ENCODE measurements at places on chromosomes 4 and X.

DNA sequence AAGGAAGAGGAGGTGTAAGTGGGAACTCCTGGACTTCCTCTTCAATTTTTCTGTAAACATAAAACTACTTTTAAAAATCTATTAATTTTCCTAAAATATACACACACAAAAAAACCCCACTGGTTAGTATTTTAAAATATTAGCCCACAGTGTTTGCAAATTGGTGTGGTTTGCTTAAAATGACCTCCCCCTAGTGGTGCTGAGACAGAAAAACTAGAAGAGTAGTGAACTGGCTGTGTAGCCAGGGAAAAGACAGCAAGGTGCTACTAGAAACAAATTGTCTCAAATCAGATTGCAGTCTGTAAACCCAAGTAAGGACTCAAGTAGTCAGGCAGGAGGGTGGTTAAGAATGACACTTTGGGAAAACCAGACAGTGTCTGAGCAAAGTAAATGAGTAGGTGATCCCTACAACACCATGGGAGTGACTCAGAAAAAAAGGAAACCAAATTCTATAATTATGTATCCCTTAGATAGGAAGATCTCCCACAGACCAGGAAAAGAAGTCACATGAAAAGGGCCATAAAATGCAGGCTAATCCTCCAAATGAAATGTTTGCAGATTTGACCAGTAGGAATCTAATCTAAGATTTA lies 26.0 kb downstream of the AMTN start:
- peak; percentile 6 for DNase-seq

DNA sequence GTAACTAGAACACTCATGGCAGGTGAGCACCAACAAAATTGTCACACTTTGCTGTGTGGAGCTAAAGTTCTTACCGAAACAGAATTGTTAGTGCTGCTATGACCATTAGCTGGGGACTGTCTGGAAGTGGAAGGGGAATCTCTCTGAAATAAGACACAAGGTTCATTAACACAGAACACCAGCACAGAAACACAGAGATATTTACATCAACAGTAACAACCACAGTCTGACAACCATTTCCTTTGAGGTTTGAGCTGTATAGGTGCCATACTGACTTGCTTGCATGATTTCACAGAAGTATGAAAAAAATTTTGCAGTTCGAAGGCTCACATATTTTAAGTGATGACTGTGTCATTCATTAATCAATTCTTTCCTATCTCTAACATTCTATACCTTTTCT lies 109.8 kb downstream of the NYX start:
- DNase-seq = no peak

GRCh38 chr4:147580396-147580795 lies 36.8 kb upstream of the TMEM184C start:
- DNase-seq = no peak

DNA sequence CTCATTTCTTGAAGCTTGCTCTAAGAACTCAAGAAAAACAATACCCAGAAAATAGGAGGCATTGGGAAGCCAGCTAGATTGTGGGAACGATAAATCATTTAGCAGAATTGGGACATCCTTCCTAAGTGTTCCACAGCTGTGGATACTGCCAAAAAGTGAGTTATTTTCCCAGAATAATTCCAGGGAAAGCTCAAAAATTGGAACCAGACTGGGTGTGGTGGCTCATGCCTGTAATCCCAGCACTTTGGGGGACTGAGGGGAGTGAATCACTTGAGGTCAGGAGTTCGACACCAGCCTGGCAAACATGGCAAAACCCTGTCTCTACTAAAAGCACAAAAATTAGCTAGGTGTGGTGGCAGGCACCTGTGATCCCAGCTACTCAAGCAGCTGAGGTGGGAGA lies 68.2 kb upstream of the GK2 start:
- DNase-seq = no peak

- no peak for DNase-seq
These were observed 296.9 kb downstream of the GRID2 start for GRCh38 chr4:92600638-92601037.

DNA sequence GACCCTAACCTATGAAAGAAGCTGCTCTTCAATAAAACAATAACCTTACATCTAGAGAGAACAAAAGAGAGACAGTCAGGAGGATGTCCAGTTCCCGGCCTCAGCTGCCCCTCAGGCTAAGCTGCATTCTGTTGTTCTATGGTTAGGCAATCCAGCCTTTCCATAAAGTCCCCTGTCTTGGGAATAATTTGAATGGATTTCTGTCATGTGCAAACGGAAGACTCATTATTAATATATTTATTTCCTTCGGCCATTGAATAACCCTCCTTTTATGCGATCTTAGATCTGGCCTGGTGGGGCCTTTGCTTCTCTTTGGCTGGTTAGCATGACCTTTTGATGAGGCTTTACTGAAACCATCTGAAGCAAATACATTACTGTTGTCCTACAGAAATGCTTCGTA lies 80.1 kb downstream of the ANKRD50 start:
- no peak for DNase-seq

GRCh38 chr4:137471895-137472294 lies 60.4 kb downstream of the PCDH18 start:
- no peak for DNase-seq

GRCh38 chrX:21838937-21839333 lies 482 bp upstream of the MBTPS2 start:
- DNase-seq = no peak

DNA sequence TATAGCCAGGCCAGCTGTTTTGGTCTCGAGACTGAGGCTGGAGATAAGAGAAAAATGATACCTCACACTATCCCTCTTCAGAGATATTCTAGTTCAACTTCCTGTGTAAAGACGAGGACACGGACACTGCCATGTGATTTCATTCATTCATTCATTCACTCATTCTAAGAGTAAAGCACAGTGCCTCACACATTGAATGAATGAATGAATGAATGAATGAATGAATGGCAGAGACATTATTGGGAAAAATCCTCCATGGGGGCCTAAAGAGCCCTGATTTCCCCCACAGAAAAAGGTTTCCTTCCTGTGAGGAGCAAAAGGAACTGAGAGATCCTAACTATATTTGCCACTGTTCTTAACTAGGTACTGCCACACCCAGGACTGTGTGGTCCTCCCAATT lies 183.4 kb upstream of the MAP3K15 start:
- no peak for DNase-seq

- no peak for DNase-seq
These were observed 15.1 kb downstream of the PRIMPOL start for GRCh38 chr4:184664445-184665210.

DNA sequence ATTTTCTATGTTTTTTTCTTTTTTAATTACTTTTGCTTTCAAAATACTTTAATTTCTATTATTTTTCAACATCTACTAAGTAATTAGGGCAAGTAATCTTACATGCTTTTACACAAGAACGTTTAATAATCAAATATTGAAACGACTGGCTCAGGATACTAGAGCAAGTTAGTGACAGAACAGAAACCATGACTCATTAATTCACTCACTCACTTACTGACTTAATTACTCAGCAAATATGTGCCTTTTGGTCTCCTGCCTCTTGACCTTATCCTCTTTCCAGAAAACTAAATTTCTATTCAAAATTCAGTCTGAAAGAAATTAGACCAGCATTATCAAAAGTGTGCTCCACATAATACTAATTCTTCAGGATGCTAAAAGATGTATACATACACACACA lies 314.9 kb upstream of the TEX13C start:
- no peak for DNase-seq

DNA sequence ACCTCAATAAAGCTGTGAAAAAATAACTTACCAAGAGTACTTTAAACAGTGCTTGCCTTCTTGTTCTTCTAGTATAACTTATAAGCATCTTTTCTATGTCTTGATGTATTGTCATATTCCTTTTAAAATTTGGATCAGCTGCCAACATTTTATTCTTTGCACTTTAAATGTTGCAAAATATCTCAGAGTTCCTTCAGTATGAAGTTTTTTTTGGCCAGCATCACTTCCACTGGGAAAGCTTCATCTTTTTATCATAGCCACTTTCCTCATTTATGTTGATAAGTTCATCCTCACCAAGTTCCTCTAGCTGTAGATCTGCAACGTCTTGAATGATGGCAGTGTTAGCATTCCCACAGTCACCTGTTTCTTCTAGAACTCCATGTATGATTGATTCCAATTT lies 24.2 kb downstream of the CXorf58 start:
- no peak for DNase-seq

DNA sequence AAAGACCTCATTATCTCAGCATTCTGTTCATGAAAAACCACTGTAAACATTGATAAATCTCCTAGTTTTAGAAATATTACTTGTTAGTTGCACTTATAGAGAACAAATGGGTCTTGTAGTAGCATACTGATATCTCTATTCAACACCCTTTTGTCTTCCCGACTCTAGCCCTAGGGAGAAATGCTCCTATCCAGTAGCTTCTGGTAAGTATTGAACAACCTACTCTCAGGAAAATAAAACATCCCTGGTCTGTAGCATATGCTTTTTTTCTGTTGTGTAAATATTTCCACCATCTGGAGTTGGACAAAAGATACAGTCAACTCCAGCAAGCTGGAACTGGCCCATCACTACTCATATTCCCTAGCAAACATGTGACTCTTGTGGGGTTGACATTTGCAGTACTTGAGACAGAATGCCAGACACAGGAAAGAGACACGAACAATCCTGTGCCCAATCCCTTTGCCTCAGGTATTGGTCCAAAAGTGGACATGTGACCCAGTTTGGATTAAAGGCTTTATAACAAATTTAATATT lies 188.2 kb downstream of the GC start:
- DNase-seq = no peak

GRCh38 chrX:14029039-14029424 lies 660 bp downstream of the GEMIN8 start:
- no peak for DNase-seq

- DNase-seq = peak; percentile 10
These were observed 45.8 kb downstream of the SLC39A8 start for GRCh38 chr4:102299354-102300107.

GRCh38 chr4:88646528-88647280 lies 50.9 kb downstream of the NAP1L5 start:
- DNase-seq = no peak

DNA sequence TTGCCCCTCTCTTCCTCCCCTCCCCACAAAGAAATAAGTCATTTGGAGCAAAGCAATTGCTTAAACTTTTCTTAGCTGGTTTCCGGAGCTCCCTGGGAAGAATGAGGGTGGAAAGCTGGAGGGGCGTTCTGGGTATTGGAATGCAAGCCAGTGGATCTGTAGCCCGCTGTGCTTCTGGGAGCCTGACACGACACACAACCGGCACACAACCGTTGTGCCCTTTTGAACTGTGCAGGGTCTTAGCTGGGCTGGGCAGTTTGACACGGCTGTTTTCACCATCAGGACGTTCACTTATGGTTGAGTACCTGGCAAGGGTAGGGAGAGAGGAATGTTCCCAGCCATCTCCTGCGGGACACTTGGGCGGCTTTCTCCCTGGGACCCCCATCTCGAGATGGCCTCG lies 38.3 kb downstream of the SHROOM2 start:
- no peak for DNase-seq

- no peak for DNase-seq
These were observed 535.2 kb downstream of the ARAP2 start for GRCh38 chr4:35709080-35709479.

DNA sequence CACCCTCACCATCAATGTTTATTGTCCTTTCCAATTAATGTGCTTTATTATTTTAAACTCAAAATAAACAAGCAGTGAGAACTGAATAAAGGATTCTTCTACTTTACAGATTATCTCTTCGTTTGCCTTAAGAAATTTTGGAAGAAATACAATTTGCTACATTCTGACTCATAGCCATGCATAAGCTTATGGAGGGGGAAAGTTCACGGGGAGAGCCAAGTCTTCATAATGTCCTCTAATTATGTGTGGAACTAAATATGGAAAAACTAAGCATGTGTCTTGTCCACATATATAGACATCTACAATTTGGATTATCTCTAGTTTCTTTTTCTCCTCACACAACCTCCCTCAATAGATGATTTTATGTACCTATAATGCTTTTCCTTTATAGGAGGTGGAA lies 17.5 kb downstream of the CXCL13 start:
- no peak for DNase-seq
